Immature natural killer cell (primary cell): ENCODE measurements at places on chromosomes 11 and 22.
A peak's percentile ranks its signal among the peaks of the same experiment; 100 is the strongest.

GRCh38 chr11:2180789-2181370 is 9.3 kb upstream of the TH start:
- peaks cover 3% of the 10 kb centered on the region for H3K27me3 ChIP-seq
- no peak overlapping the region for H3K4me3 ChIP-seq
- DNase-seq = no peak
- H3K4me1 ChIP-seq = no peaks in the 10 kb centered on the region
- H3K27ac ChIP-seq = no peak overlapping the region

- H3K27me3 ChIP-seq = peaks cover 14% of the 10 kb centered on the region
- H3K4me1 ChIP-seq = no peaks in the 10 kb centered on the region
- no peak overlapping the region for H3K4me3 ChIP-seq
- no peak for DNase-seq
- H3K36me3 ChIP-seq = no peaks in the 10 kb centered on the region
Observed at GRCh38 chr11:12998336-12998735, 10.8 kb upstream of the RASSF10 start.

GRCh38 chr22:32817137-32817730 is 15.7 kb downstream of the TIMP3 start:
- H3K4me3 ChIP-seq = no peak overlapping the region
- H3K27ac ChIP-seq = no peak overlapping the region
- no peak for DNase-seq
- H3K27me3 ChIP-seq = no peaks in the 10 kb centered on the region
- H3K4me1 ChIP-seq = no peaks in the 10 kb centered on the region

DNA sequence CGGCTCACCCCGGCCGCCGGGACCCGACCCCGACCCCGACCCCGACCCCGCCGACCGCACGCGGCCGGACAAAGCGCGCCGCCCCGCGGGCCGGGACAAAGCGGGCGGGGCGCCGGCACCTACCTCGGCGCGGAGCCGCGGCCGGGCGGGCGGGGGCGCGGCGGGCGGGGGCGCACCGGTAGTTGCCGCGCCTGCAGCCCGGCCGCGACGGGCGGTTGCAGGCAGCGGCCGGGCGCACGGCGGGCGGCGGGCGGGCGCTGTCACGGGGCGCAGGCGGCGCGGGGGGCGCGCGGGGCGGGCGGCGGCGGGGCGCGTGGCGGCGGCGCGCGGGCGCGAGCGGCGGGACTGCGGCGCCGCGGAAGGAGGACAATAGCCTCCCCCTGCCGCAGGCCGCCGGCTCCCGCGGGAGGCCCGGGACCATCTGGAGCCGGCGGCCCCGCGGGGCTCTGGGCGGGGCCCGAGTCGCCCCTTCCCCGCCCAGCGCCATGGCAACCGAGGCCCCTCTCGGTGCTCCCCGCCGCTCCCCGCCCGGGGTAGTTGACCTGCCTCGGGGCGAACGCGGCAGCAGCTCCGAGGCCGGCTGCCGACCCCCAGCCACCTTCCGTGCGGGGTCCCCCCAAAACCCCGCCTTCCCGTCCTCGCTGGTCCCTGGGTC is 851 bp downstream of the SPTBN2 start:
- no peak overlapping the region for H3K27ac ChIP-seq
- H3K27me3 ChIP-seq = peaks cover 40% of the 10 kb centered on the region
- peaks cover 17% of the 10 kb centered on the region for H3K4me1 ChIP-seq
- peak overlapping the region; percentile 85 for H3K4me3 ChIP-seq
- peaks cover 3% of the 10 kb centered on the region for H3K36me3 ChIP-seq
- DNase-seq = no peak

- no peak for DNase-seq
- H3K36me3 ChIP-seq = no peaks in the 10 kb centered on the region
- H3K27ac ChIP-seq = no peak overlapping the region
- H3K4me3 ChIP-seq = peak overlapping the region; percentile 76
- peaks cover 28% of the 10 kb centered on the region for H3K27me3 ChIP-seq
Observed at GRCh38 chr11:75667255-75667830, 1.5 kb downstream of the MAP6 start.

DNA sequence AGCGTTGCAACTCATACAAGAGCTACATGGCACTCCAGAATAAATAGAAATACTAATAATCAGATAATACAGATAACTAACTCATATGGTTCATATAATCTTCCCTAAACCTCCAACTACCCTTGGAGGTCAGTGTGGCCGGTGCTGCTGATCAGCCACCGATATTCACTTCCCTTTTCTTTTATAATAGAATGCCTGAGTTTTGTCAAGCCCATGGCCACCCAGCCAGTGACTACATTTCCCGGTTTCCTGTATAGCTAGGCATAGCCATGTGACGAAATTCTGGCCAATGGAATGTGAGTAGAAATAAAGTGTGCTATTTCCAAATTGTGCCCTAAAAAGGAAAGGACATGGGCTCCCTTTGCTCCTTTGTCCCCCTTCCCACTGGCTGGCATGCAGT is 5.9 kb upstream of the CAT start:
- H3K27ac ChIP-seq = no peak overlapping the region
- H3K4me1 ChIP-seq = peaks cover 1% of the 10 kb centered on the region
- H3K36me3 ChIP-seq = no peaks in the 10 kb centered on the region
- H3K4me3 ChIP-seq = no peak overlapping the region
- H3K27me3 ChIP-seq = peaks cover 9% of the 10 kb centered on the region

GRCh38 chr22:37912171-37912570 is 6.1 kb downstream of the MICALL1 start:
- H3K4me3 ChIP-seq = no peak overlapping the region
- DNase-seq = no peak
- peaks cover 2% of the 10 kb centered on the region for H3K27me3 ChIP-seq
- H3K27ac ChIP-seq = no peak overlapping the region
- peaks cover 18% of the 10 kb centered on the region for H3K4me1 ChIP-seq

DNA sequence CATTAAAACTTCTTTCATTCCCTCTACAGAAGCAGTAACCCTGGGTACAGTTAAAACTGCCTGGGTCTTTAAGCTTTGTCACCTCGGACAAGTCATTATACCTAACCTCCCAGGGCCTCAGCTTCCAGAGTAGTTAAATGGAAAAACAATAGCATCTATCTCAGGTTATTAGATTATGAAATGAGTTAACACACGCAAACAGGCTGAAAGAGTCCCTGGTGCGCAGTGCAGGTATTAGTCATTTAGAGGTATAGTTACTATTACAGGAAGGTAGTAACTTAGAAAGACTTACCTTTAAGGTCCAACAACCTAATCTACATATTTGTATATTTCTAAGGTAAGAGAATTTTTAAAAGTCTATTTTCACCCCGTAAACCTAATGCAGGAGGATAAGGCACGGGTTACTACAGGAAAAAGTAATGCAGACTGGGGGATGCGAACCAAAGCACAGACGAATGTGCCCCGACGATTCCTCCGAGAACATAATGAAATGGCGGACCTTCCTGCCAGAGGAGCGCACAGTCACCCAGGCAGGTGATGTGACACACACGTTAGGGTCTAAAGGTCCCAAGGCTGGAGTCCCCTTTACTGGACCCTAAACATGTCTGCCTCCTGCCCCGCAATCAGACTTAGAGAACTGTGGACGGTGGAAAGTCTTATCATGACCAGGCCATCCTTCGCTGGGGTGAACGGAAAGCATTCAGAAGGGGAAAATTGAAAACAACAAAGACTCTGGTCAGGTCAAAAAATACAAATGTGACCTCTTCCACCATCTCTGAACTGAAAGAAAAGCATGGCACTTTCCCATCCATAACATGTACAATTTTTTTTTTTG is 1.3 kb downstream of the NAP1L4 start:
- no peak for DNase-seq
- peaks cover 11% of the 10 kb centered on the region for H3K27me3 ChIP-seq
- H3K27ac ChIP-seq = peak overlapping the region; percentile 98
- H3K4me3 ChIP-seq = peak overlapping the region; percentile 94
- no peaks in the 10 kb centered on the region for H3K36me3 ChIP-seq

- no peak for DNase-seq
- peaks cover 11% of the 10 kb centered on the region for H3K36me3 ChIP-seq
- peak overlapping the region; percentile 86 for H3K4me3 ChIP-seq
- H3K27me3 ChIP-seq = peaks cover 21% of the 10 kb centered on the region
- peak overlapping the region; percentile 93 for H3K27ac ChIP-seq
Observed at GRCh38 chr22:46374663-46375474, 39.4 kb downstream of the TRMU start.

DNA sequence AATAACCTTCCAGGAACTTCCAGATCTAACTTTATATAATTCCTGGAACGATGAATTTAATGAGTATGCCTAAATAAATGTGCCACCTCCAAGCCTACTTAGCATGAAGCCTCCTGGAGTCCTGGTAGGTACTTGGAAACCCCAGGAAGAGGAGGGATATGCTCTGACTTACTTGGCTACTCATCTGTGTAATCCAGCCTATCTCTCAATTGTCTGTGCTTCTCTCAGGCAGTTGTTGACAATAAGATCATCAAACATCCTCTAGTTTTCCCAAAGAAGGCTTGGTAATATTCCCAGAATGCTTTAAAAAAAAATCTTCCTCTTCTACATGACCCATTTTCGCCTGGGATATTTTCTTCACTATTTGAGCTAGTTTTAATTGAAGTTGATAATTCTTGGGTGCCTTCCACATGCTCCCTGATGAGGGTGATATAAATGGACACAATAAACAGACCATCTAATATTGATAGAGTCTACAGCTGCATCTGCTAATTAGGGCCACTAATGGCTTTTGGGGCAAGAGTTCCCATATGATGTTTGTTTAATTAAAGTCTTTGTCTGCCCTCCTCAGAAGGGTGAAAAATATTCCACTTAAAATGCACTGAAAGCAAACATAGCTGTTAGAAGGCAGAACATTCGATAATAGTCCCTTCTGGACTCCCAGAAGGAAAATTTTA is 75.5 kb upstream of the RAB38 start:
- peaks cover 18% of the 10 kb centered on the region for H3K36me3 ChIP-seq
- H3K27ac ChIP-seq = no peak overlapping the region
- no peaks in the 10 kb centered on the region for H3K27me3 ChIP-seq

- no peak overlapping the region for H3K4me3 ChIP-seq
- H3K4me1 ChIP-seq = no peaks in the 10 kb centered on the region
- DNase-seq = no peak
- no peak overlapping the region for H3K27ac ChIP-seq
- peaks cover 3% of the 10 kb centered on the region for H3K27me3 ChIP-seq
- no peaks in the 10 kb centered on the region for H3K36me3 ChIP-seq
Observed at GRCh38 chr11:132114743-132115142, 744.3 kb downstream of the NTM start.

DNA sequence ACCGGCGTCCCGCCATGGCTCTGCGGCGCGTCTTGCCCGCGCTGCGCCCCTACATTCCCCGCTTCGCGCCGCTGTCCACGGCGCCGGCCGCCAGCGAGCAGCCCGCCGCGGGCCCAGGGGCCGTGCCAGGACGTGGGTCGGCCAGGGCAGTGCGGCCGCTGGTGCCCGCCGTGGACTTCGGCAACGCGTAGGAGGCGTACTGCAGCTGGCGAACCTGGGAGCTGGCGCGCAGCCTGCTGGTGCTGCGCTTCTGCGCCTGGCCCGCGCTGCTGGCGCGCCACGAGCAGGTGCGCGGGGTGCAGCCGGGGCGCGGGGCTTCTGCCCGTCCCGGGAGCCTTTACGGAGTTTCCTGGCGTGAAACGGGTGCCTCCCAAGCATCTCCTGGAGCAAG is 20.1 kb downstream of the DGCR6L start:
- peak overlapping the region; percentile 67 for H3K4me3 ChIP-seq
- H3K27ac ChIP-seq = no peak overlapping the region
- peaks cover 5% of the 10 kb centered on the region for H3K4me1 ChIP-seq
- H3K36me3 ChIP-seq = no peaks in the 10 kb centered on the region
- DNase-seq = no peak

DNA sequence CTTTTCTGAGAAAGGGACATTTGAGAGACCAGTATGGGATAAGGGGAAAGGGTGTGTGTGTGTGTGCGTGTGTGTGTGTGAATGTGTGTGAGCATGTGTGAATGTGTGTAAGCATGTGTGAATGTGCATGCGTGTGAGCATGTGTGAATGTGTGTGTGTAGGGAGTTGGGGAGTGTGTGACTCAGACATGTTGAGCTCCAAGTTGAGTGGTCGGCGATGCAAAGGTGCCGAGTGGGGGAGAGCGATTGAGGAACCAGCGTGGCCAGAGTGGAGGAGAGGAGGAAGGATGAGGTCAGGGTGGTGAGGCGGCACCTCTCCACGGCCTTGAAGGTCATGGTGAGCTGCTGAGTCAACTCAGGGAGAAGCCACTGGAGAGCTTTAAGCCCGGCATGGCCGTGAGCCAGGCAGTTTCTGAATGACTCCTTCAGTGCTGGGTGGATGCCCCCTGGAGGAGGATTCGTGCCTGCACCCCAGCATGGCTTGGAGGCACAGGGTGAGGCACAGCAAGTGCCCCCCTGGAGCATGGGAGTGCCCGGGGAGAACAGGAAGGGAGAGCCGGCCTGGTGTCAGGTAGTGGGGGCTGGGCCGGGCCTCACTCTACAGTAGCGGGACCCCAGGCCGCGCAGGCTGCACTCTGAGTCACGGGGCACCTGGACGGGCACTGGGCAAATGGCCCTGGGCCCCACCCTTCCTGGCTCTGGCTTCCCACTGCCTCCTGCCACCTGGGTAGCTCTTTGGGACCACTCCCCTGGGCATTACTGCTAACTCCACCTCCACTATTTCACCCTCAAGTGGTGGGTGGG is 8.2 kb upstream of the CCDC88B start:
- H3K4me3 ChIP-seq = peak overlapping the region; percentile 70
- peaks cover 2% of the 10 kb centered on the region for H3K27me3 ChIP-seq
- H3K27ac ChIP-seq = peak overlapping the region; percentile 80
- DNase-seq = peak; percentile 86
- peaks cover 4% of the 10 kb centered on the region for H3K36me3 ChIP-seq

DNA sequence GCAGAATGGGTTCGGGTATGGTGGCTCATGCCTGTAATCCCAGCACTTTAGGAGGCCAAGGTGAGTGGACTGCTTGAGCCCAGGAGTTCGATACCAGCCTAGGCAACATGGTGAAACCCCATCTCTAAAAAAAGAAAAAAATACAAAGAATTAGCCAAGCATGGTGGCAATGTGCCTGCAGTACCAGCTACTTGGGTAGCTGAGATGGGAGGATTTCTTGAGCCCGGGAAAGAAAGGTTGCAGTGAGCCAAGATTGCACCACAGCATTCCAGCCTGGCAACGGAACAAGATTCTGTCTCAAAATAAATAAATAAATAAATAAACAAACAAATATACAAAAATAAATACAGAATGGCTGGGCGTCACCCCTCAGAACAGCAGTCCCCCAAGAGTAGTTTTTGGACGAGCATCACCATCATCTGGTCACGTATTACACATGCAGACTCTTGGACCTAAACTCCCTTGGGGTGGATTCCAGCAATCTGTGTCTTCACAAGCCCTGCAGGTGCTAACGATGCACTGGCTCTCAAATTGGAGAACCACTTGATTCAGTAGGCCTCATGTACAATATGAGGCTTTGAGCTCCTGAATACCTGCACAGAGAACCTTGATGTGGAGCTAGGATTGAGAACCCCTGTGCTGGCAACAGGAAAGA is 33.5 kb downstream of the CLMP start:
- no peak overlapping the region for H3K27ac ChIP-seq
- H3K4me3 ChIP-seq = no peak overlapping the region
- peaks cover 8% of the 10 kb centered on the region for H3K4me1 ChIP-seq
- no peaks in the 10 kb centered on the region for H3K27me3 ChIP-seq
